ENCODE measurements at places on chromosomes 2 and 18.

DNA sequence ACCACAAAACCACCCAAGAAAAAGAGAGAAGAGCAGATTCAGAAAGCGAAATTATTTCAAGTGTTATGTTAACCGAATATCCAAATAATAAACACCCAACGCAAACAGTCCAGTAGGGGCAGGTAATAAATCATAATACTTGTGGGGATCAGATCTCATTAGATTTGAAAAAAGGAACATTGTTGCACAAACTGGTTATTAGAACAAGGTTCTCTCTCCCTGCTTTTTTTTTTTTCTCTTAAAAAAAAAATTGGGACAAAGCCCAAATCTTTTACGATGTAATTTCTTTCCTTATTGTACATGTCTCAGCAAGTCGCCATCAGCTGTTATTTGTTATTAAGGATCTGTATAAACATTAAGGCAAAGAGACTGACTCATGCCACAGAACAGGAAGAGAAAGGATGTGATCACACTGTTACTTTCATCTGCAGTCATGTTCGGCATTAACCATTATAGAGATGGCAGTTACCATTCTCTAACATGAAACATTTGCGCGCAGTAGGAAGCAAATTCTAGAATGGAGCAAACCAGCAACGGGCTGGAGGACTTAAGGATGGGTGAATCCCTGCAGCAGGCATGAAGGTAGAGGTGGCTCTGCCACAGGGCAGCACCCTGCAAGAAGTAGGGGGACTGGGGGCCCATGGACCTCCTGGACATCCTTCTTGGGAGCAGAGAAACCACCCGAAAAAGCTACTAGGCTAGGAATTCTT is 42.0 kb downstream of the EPHA4 start:
- no peak for DNase-seq

- DNase-seq, result no peak
Measured at GRCh38 chr2:183505911-183506310, 381.7 kb downstream of the NUP35 start.

DNA sequence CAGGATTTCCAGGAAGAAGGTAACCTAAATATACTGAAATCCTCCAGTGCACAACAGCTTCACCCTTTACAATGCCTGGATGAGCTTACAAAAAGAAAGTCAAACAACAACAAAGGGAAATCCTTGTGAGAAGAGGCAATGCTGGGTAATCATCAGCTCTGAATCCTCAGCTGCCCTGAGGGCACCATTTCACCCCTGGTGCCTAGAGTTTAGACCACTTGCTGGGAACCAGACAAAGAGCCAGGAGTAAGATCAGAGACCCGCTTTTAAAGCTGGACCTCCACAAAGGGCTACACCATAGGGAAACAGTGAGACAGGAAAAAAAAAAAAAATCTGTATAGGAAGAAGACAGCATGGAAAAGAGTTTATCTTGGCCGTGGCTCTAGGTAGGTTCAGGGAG is 97.0 kb downstream of the FOXI3 start:
- DNase-seq, result no peak

DNA sequence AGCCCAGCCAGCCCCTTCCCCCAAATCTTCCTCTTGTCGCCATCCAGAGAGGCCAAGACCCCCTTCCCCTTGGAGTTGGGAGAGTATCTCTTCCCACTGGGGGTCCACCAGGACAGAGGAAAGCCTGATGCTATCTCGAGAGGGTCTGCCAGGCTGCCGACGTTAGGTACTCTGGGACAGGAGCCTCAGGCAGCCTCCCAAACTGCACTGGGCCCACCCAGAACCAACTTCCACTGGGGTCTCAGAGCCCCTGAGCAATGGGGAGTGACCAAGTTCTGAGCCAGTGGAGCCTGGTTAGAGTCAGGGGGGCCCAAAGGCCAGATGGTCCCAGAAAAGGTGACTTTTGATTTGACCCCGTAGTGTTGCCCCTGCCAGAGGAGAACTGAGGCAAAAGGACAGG is 189.1 kb downstream of the INHBB start:
- no peak for DNase-seq

GRCh38 chr2:6648596-6649247 is 217.0 kb downstream of the CMPK2 start:
- DNase-seq, result no peak

GRCh38 chr2:72511906-72512305 is 313.9 kb downstream of the EXOC6B start:
- no peak for DNase-seq

- DNase-seq, result no peak
Measured at GRCh38 chr2:31142110-31142509, 3.9 kb upstream of the GALNT14 start.

- no peak for DNase-seq
Measured at GRCh38 chr2:181223234-181223633, 234.0 kb upstream of the ITGA4 start.

DNA sequence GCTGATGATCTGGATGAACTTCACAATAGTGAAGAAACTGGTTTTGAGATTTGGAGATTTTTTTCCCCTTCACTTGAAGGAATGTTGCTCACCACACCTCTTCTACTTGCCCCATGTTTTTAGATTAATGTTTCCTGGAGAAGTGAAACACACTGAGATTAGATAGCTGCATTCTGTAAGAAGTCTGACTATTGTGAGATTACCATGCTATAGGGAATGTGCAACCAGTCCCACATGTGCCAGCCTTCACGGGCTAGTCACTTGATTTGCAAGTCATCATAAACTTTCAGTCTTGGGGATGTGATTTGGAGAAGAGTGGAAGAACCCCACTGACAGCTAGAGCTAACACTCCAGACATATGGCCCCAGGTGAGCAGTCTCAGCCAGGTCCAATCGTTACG is 7.4 kb upstream of the CCNYL1 start:
- DNase-seq, result no peak

DNA sequence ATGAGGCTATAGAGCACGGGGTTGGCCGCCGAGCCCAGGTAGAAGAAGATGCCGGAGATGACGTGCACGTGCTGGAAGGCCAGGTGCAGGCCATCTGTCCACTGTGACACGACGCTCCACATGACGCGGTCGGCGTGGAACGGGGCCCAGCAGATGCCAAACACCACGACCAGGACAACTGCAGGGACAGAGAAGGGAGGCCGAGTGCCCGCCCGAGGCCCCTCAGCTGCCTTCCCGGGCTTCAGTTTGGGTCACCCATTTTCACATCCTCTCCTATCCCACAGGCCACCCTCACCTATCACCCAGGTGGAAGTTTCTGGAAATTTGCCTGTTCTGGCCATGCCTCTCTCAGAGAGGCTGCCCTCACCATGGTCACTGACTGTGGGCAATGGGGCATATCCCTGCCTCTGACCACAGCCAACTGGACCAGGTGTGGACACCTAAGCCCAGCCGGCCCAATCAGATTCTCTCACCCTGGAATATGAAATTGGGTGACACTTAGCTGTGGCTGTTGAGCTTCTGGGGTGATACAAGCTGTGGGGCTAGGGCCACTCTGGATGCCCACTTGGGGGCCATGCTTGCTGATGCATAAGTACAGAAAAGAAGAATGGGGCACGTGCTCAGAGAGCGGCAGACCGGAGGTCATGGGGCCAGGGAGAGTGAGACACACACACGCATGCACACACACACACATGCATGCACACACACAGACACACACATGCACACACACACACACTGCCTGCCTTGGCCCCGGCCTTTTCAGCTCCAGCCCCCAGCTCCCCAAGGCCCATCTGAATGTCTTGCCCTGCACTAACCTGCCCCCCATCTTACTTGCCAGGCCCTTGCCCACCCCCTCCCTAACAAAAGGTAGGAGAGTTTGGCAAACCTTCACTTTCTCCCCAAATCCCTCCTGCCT is 4.7 kb downstream of the NMUR1 start:
- DNase-seq, result no peak

- no peak for DNase-seq
Measured at GRCh38 chr2:16280081-16280480, 339.7 kb downstream of the MYCN start.

DNA sequence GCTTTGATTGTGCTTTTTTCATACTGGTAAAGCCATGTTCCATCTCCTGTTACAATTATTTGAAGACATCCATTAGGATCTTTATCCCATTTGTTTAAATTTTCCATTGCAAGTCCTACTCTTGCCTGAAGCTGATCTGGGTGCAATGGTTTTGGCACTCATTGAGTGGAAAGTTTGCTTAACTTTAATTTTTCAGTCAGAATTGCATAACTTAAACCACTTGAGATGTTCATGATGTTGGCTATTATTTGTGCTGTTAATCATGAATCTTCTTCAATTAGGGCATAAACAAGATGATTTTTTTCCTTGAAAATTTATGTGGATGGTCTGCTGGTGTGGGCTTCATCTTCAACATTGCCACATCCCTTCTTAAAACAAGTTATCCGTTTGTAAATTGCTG is 180.1 kb downstream of the ST6GAL2 start:
- no peak for DNase-seq

DNA sequence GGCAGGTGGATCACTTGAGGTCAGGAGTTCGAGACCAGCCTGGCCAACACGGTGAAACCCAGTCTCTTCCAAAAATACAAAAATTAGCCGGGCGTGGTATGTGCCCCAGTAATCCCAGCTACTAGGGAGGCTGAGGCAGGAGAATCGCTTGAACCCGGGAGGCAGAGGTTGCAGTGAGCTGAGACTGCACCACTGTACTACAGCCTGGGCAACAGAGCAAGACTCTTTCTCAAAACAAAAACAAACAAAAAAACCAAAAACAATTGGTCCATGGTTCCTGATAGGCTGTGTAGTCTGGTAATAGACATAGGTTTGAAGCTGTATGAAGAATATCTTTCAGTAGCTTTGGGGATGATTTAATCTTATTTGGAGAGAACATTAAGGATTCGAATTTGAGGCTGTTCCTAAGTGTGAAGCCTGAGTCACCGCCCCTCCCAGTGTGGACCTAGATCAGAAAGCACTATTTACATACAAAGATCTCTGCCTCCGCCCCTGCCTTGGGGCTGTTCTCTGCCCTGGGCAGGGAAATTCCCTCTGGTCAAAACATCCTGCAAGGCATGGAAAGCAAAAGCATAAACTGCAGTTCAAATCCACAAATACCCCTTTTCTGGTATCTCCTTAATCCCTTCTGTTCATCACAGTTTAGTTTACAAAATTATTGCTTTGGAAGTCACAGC is 52.8 kb upstream of the PMAIP1 start:
- DNase-seq, result no peak

DNA sequence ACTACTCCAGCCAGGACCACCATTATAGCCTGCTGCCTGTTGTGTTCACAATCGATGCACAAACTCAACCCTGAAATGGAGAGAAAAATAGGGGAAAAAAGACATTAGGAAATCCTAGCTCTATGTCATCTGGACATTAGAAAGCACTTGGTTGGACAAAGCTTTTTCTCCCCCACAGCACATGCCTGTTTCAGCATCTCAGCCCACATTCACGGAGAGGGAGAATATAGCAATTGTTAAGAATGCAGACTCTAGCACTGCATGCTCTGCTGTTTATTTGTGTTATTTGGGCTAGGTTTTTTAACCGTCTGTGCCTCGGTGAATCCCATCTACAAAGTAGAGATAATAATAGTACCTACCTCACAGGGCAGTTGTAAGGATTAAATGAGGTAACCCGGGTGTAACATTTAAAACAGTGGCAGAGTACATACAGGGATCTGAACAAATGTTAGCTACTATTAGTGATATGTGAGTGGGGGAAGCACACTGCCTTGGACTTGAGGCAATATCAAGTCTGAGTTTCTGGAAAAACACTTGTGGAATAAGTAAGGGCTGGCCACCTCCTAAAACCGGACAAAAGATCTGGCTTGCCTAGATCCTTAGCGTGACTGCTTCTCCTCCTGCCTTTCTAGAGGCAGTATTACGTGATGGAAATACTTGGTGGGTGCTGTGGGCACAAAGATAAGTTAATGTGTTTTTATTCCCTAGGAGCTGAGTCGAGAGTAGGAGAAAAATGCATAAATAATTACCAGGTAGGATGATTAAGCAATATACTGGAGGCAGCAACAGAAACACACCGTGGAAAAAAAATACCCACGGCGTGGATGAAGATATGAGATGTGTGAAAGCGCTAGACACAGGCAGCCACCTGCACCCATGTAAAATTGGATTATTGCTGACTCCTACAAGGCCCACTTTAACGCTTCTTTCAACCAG is 1.0 kb upstream of the PPP1CB start:
- DNase-seq, result peak; percentile 7

DNA sequence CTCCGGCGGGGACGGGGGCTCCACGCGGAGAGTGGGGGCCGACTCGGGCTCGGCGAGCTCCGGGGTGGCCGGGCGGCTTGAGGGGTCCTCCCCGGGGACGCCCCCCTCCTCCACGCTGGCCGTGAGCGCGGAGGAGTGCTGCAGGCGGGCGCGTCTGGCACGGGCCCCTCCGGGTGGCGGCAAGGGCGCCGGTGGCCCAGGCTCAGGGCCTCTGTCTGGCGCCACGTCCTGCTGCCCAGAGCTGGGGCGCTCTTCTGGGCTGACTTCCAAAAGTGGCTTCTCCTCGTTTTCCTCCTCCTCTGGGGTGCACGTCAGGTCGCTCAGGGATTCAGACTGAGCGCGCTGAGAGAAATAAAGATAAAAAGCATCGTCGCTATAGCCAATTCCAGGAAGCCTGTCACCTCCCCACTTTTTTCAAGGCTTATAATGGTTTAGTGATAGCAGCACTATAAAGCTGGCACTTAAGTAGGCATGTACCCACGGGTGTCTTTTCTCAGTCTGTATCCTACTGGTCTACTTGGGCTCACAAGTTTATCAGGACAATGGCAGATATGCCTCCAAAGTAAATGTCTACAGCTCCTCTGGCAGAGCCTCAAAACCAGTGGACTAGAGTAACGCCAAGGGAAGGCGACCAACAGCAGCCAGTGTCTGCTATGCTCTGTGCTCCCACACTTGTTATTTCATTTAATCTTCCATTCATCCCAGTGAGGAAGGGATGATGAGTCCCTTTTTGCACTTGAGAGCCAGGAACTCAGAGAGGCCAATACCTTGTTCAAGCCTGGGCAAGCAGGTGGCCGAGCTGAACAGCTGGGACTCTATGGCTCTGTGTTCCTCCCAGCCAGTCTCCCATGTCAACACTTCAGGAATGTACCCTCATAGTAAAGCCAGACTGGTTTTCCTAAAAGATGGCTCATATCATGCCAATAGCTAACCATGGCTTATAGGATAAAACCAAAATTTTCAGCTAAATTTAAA is 92.6 kb upstream of the MGAT4A start:
- DNase-seq, result no peak

Data from activated CD8-positive, alpha-beta memory T cell treated with anti-CD3 and anti-CD28 coated beads for 1 hour (primary cell).